ENCODE measurements at places on chromosomes 1 and 21. TPM values are rescaled to one million over a fixed set of nuclear protein-coding genes. Genes with fewer than 3 reads are reported as not detected.

GRCh38 chr1:19840228-19840627 lies 25.1 kb upstream of the RNF186 start:
- no peak for DNase-seq

DNA sequence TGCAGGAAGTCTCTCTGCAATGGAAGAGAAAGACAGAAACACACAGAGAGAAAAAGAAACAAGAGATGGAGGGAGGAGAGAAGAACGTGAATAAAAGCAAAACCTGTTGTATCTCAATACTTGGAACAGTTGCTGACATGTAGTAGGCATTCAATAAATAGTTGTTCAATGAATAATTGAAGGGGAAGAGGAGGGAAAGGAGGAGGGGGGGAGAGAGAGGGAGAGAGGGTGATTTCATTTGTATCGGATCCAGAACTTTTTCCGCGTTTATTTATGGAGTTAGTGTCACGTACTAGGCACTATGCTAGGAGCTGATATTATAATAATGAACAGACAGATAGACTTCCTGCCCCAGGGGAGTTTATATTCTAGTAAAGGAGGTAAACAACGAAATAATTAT lies 144.1 kb downstream of the OMA1 start:
- DNase-seq, result no peak

DNA sequence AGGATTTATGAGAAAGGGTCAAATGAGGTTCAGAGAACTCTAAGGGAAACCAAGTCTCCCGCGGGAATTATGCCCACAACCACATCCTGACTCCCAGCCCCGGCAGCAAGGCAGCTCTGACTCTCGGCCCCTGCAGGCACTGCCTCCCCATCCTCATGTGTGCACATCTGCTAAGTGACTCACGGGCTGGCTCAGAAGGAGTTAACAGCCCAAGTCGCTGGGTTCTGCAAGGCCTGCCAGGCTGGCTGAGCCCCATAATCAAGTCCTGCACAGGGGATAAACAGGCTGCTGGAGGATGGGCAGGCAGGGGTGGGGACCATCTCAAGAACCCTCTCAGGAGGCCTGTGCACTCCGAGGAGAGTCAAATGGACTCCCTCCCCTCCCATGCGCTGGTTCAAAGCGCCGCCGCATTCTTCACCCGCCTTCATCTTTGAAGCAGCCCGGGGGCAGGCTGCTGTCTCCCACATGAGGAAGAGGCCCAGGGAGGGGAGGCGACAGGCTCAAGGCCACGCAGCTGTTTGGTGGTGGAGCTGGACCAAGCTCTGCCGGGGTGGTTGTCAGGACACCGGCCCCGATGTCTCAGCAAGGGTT lies 344.3 kb downstream of the MATN1 start:
- peak; percentile 93 for DNase-seq

GRCh38 chr1:234253732-234254131 lies 119.5 kb upstream of the COA6 start:
- DNase-seq, result no peak

Gene TPTE
- 3.7 TPM for total RNA-seq

DNA sequence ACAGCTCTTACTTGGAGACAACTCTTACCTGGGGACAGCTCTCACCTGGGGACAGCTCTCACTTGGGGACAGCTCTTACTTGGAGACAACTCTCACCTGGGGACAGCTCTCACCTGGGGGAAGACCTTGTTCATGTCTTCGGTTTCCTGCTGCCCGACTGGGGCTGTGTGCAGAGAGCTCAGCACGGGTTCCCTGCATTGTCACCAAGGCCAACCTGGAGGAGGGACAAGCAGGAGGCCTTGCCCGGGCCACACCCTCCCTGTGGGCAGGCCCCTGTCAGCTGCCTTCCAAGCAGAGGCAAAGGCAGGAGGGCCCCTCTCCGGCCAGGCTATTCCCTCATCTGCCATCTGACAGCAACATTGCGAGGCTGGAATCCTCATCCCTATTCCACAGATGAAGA lies at the start of gene LDLRAD1:
TSS of gene LDLRAD1 (minus strand) at position 208 of the 400 bp plus-strand sequence. CDS start at position 134, 74 bp downstream.
- DNase-seq, result peak; percentile 14

- DNase-seq, result no peak
These were observed 87.6 kb downstream of the MTR start for GRCh38 chr1:236882678-236883077.

Gene LRRC53
- not detected for total RNA-seq

Gene TLR5
- not detected for total RNA-seq

DNA sequence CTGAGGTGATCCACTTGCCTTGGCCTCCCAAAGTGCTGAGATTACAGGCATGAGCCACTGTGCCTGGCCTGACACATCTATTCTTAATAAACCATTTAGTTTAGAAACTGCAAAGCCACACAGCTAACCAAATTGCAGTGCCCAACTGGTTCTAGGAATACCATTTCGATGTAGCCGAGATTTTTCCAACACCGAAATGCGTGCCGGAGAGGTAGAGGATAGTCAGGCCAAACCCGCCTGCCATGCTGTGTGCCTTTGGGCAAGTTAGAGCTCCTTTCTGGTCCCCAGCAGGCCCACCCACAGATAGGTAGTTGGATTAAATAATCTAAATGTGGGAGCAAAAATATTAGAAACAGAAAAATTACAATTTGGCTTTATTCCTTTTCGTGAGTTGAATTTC lies 254.4 kb downstream of the FOXD2 start:
- no peak for DNase-seq

Gene FDPS
- 266 TPM for total RNA-seq

DNA sequence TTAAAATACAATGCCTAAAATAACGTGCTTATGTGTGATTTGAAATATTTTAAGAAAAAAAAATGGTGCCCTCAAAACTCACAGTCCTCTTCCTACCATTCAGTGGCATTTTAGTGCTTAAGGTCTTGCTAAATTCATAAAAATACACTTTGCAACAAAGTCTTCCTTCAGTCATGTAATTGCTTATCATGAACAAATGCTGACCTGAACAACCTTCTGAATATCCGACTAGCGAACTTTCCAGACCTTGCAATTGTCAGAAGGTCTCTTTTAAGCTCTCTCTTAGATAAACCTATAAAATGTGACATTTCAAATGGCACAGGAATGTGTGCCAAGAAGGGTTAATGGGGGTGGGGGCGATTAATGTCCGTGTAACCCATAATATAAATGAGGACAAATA lies 858 bp downstream of the BRINP3 start:
- DNase-seq, result no peak

DNA sequence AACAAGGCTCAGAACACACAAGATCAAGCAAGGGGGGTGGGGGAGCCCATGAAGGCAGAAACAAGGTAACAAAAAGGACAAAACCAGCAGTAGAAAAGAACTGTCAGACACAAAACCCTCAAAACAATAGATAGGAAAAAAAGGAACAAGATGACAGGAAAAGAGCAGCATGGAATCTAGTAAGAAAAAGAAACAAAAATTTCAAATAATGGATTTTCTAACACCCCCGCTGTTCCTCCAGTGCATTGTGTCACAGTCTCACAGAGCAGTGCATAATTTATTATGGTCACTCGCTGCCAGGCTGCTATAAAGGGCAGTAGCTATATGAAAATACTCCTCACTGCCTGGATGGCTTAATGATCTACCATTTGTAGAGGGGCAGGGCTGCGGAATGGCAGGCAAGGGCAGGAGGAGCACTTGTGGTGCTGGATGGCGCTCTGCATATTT lies 567.9 kb downstream of the DPYD start:
- DNase-seq, result no peak
